ENCODE measurements at places on chromosomes 6 and 20.

DNA sequence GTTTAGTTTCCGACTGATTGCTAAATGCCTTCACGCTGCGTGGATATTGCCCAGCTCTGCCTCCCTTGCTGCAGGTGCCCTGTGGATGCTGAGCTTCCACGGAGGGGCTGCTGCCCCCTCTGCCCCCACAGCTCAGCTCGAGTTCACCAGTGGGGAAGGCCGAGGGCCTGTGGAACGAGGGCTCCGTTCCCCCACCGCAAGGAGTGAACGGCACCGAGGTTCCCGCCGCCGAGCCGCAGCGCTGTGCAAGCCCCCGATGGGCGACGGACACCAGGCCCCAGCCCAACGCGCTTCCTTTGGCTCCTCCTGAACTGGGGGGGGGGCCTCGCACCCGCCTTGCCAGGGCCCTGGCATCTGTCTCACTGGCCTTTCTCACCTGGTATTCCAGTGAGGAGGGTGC is 17.7 kb downstream of the DLL1 start:
- DNase-seq = no peak

GRCh38 chr20:19348582-19348981 is 136.1 kb downstream of the SLC24A3 start:
- no peak for DNase-seq

- peak; percentile 37 for DNase-seq
These were observed 102.1 kb downstream of the FLRT3 start for GRCh38 chr20:14235355-14235754.

GRCh38 chr6:111628142-111628850 is 22.6 kb upstream of the TRAF3IP2 start:
- peak; percentile 68 for DNase-seq

- no peak for DNase-seq
These were observed 6.6 kb upstream of the BMP7 start for GRCh38 chr20:57272883-57273535.

DNA sequence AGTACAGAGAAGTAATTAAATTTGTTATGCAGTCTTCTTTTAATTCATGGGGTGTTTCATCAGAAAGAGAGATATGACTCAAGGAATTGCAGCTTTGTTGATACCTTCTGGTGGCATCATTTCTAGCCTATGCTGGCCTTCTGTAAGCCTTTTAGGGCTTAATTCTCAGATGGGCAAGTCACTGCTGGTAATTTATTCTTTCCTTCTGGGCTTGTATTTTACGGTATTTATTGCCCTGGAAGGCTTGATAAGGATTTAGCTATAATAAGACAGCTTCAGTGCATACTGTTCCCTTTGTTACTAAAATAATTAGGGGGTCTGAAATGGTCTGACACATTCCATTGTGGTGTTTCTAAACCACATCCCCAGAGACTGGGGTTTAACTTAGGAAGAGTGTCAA is 57.9 kb upstream of the EMILIN3 start:
- no peak for DNase-seq

DNA sequence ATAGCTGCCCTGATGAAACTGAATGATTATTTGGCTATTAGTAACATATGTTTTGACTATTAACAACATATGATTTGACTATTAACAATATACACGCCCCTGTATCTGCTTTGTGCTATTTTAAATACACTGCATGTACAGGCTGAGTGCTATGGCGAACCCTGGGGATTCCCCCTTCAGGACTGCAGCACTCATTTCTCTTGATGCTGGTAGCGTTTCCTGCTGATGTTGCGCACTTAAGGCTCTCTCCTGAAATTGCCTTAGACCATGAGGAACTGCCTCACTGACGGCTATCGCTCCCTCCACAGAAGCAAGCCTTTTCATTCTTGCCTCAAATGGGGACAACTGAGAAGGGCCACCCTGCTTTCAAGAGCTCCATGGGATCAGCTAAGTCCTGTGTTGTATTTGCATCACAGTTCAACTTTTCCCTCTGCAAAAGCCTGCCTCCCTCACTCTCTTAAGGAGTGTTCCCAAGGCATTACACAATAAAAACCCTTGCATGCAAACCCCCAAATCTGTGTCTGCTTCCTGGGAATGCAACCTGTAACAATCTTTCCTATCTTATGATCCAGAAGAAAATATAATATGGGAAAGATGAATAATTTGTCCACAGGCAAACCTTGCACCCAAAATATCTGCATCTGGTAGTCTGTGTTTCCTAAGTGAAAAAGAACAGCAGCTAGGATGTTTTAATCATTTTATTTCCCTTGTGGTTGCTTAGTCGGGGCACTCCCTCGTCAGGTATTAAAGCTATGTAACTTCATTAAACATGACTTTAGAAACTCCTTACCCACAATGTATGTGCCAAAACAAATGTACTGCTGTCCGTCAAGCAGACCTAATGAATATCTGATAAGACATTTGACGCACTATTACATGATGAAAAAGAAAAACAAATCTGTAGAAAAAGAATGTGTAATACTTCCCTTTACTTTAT is 456.4 kb downstream of the COL12A1 start:
- DNase-seq = no peak

DNA sequence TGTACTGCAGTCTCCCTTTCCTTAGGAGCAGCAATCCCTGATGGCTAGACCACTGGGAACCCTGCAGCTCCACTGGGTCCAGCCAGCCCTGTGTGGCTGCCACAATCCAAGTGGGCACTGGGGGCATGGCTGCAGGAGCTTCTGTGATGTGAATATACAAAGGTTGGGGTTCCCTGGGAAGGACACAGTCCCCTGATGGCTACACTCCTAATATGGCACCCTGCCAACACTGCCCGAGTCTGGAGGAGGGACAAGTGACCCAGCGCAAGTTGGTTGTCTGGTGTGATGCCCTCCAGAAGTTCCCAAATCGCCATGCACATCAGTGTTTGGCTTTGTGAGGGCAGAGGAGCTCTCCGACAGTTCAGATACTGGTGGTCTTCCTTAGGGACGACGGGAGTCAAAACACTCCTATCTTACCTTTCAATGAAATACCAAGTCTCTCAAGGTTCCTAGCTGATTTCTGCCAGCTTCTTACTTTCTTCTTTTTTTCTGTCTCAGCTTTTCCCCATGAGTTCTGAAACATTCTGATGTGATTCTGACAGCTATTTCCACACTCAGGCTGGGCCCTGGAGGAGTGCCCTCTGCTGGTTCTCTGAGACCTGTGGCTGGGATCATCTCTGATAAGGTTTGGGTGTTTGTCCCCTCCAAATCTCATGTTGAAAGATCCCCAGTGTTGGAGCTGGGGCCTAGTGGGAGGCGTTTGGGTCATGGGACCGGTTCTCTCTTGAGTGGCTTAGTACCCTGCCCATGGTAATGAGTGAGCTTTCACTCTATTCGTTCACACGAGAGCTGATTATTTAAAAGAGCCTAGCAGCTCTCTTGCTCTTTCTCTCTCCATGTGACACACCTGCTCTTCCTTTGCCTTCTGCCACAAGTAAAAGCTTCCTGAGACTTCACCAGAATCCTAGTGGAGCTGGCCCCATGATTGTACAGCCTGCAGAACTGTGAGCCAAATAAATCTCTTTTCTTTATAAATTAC is 15.5 kb upstream of the ZFP57 start:
- no peak for DNase-seq

DNA sequence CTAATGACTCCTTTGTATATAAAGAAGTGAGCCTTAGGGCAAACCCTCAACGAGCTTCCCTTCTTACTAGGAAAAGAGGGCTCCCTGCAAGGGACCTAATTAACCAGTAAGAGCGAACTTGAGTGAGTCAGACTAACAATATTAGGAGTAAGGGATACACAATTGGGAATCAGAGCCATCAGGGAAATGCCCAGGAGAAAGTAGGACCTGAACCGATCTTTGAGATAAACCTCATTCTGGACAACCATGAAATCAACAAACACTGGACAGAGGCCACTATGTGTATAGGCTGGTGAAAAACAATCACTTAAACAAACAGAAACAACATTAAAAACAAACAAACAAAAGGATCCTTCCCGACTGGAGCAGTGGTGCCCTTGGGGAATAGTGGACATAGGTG is 120.8 kb downstream of the EDN1 start:
- no peak for DNase-seq

DNA sequence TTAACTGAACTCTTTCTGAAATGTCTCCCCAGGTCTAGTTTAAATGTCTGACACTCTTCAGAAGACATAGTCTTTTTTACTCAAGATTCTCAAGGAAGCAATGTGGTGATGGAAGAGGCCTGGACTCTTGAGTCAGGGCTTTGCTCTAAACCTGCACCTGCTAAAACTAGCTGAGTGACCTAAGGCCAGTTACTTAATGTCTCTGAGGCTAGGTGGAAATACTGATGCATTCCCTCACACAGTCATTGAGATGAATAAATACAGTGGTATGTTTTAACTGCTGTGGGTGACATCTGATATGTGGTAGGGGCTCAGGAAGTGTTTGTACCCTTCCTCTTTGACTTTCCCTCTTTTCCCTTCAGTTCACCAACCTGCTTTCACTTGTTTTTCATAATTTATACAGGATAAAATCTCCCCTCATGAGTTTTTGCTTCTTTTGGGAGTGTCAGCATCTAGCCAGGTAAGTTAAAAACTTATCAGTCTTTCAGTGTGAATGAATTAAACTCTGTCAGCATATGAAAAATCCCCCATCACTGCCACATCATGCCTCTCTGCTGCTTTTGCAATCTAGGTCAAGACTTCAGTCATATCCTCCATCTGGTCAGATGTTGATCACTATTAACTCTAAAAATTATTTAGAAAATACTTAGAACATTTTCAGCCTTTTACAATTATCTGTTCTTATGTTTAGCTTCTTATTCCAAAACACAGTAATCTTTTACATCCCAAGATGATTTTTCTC is 178.7 kb upstream of the TNFAIP3 start:
- no peak for DNase-seq

- no peak for DNase-seq
These were observed 309.1 kb downstream of the LMBRD1 start for GRCh38 chr6:69487688-69488087.

DNA sequence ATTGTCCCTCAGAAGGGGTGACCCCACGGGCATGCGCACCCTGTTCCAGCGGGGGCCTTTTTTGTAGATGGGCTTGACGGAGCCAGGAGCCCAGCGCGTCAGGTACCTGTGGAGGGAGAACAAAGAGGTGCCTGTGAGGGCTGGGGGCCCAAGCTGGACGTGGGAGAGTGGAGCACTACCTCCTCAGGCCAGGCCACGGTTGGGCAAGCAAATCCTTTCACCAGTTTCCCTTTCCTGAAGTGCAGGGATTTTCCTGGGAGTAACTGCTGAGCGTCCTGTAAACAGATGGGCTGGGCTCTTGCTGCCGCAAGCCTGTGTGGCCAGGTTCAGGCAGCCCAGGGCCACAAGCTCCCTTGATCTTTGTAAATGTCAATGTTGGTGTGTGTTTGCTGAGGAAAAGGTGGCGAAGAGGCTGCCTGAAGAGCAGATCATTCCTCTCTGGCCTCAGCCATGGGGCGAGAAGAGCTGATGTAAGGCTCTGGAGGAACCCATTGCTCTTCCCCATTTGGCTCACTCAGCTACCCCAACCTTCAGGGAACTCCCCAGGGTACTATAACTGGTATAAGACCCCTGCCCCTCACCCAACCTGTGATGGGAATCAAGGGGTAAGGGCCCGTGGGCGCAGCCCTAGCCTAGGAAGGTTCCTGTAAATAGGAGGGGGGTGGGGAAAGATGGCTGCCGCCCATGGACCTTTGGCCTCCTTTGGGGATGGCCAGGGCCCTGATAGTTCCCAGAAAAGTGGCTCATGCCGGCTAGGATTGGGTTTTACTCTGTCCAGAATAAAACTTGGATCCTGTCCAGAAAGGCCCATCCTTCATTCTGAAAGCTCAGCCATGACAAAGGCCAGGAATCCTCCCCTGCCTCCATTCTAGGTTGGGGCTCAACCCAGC is 15.5 kb downstream of the MRPS18A start:
- no peak for DNase-seq

DNA sequence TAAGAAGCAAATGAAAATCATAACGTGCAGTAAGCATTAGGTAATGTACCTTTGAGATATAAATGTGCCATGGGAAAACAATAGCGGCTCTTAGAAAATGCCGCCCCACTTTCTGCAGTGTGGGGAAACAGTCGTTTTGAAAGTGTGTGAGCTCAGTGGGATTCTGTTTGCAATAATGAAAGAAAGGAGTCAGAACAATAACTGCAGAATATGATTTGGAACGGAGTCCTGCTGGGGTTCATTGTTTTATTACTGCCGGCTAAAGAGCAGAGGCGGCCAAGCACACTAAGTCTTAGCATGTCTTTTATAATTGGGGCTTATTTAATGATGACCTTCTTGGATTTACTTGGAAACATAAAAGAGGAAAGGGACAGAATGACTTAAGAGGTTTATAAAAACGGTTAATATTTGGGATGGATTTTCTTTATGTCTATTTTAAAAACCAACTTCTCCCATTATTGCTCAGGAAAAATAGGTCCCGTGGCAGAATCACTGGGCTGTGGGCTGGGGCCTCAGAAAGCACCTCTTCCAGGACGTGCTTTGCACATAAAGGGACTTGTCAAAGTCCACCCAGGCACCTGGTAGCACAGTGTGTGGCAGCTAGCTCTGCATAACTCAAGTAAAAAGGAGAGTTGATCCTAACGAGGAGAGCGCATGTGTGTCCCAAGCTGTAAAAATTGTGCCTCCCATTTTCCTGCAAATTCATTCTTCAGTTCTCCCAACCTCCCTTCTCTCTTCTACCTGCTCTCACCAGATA is 44.0 kb upstream of the SLC22A16 start:
- no peak for DNase-seq

DNA sequence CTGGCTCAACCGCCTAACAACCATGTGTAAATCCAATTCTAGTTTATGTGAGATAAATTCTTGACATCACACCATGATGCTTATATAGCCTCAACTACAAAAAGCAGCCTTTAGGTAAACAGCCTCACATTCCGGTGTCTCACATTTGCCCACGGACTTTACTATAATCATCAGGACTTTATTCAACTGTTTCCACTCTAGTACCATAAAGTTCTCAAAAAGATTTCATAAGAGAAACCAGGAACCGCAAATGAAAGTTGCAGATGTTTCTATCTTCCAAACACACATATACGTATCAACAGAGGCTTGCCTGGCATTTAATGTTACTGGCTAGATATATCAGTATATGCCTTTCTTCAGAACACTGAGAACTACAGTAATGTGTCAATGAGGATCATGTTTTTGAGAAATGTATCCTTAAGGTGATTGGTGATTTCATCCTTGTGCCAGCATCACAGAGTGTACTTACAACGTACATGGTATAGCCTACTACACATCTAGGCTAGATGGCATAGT is 80.0 kb downstream of the EPB41L2 start:
- DNase-seq = no peak

GRCh38 chr6:15426395-15426794 is 180.5 kb downstream of the JARID2 start:
- DNase-seq = no peak

DNA sequence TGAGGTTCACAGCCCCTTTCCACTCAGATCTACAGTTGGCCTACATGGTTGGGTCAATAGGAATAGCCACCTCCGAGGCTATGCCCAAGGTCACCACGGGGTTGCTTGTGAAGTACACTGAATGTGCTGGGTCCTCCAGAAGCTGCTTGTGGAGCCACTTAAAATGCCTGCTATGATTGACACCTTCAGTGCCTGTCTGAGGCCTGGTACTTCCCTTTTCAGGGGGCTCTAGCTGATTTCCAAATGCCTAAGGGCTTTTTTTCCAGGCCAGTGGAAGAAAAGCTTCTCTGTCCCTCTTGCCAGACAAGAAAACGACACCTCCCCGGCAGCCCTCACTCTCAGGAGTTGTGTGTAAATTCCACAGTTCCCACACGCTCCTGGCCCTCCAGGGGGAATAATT is 6.3 kb upstream of the NXT1 start:
- no peak for DNase-seq

All from AG08395 (cell line).